NCI-H460 (cell line): ENCODE measurements at places on chromosomes 6 and 20. TPM values are rescaled to one million over a fixed set of nuclear protein-coding genes. Genes with fewer than 3 reads are reported as not detected.
A peak's percentile ranks its signal among the peaks of the same experiment; 100 is the strongest.

DNA sequence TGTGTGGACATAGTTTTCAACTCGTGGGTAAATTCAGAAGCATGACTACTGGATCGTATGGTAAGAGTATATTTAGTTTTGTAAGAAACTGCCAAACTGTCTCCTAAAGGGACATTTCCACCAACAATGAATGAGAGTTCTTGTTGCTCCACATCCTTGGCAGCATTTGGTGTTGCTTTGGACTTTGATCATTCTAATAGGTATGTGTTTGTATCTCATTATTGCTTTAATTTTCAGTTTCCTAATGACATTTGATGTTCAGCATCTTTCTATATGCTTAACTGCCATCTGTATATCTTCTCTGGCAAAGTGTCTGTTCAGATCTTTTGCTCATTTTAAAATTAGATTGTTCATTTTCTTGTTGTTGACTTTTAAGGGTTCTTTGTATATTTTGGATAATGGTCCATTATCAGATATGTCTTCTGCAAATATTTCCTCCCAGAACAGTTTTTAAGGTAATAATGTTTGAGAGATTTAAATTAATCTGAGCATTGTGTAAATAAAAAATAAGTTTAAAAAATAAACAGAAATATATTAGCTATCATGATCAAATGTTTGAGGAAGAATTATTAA, 138.7 kb downstream of the CCDC170 start:
- DNase-seq, result no peak

DNA sequence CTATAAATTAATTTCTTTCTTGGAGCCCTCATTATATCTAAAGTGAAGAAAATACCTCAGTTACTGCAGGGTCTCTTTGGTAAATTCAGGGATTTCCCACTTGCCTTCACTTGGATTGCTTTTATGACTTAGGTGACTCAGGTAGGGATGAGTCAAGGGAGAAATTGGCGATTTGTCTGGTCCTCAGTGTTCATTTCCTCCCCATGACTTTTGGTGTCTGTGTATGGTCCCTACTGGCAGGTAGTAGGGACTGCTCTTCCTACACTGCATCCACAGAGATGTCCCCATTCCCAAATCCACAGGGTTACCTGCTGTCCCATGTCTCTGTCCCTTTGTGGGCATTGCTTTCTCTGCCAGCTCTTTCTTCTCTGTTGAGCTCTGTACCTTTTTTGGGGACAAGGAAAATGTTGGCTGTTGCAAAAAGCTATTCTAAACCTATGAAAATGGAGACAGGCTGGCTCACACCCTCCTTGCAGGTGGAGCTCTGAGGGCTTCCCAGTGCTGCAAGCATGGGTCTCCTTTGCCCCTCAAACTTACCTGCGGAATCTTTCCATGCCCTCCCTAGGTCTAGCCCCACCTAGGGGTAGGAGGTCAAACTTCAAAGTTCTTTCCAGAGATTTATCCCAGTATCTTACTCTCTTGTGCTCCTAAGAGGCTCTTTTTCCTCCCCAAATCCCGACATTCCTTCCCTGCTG, 211.9 kb downstream of the ZNF217 start:
- no peak for DNase-seq

Gene EDN3
- not detected in 2 replicates for total RNA-seq

DNA sequence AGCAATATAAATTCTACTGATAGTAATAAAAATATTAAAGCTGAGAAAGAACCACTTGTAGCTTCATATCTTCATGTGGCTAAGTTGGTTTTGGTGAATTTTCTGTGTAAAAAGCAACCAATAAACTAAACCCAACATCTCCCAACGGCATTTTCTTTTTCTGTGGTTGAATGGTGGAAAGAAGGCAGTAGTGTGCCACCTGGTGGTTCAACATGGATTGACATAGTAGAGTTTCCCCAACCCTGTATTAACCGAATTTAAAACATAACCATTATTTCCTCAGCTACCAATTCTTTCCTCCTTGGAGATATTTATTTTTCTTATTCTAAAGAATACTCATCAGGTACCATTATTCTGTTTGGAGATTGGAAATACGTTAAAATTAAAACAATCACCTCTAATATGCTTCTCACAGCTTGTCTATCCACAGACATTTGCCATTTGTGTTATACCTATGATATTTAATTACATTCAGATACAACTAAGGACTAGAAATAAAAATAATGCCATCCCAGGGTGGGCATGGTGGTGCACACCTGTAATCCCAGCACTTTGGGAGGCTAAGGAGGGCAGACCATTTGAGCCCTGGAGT, 117.1 kb upstream of the EEF1E1 start:
- DNase-seq, result peak; percentile 35

Gene CNBD2
- 3.7 and 7.1 TPM in 2 replicates for total RNA-seq
